ENCODE measurements at places on chromosomes 3 and 15.
A peak's percentile ranks its signal among the peaks of the same experiment; 100 is the strongest.

DNA sequence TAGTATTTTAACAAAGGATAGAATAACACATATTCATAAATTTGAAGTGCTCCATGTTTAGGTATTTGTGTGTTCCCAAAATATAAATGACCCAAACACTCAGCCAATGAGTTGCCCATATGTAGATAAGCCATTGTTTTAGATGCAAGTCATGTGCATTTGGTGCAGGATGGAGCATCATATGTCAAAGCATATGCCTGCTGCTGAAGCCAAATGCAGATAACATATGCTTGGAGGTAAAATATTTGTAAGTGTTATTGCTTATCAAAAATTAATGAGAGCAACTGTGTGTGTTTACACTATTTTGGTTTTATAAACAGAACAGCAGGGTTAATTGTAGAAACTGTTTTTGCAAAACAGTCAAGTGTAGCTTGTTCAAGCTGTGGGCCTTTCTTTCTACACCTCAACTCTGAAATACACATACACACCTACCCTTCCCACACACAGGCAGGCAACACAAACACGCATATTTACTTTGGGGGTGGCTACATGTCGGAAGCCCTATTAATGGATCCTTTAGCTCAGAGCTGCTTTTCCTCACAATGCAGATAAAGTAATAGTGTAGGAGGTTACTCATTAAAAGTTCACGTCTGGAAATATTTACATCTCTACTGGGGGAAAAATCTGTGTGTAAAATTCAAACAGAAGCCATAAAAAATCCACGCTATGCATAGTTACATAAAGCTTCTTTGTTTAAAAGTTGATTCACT lies 521.4 kb downstream of the ZNF385D start:
- no peak for DNase-seq

GRCh38 chr3:107861904-107862303 lies 228.9 kb downstream of the CD47 start:
- no peak for DNase-seq

- no peak for DNase-seq
These were observed 17.6 kb upstream of the RBP2 start for GRCh38 chr3:139493826-139494385.

- DNase-seq = no peak
These were observed 101.9 kb upstream of the SLCO3A1 start for GRCh38 chr15:91751611-91752010.

DNA sequence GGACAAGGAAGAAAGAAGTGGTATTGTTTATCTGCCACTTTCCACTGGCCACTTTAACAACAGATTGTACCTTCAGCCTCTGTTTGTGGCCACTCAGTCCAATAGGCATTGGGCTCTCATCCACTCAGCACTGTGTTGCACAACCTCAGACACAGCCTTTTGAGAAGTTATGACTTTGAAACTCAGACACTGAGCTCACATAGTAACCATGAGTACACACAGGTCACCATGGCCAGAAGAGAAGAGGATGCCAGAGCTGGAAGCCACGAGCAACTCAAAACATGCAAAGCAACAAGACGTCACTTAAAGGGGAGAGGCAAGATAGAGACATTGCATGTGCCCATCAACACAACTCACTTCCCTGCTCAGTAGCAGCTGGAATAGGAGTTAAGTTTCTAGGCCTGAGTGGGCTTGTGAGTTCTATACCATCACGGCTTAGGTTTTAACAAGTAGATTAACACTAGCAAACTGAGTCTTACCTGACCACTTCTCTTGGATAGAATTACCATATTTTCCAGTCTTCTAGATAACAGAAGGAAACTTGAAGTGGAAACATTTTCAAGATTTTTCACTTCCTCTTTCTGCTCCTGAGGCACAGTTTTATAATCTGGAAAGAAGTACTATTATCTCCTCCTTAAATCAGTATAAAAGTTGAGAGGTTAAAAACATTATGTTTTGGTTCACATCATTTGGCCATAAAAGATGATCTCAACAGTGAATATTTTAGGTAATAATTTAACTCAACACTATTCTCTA lies 103.5 kb downstream of the IMPG2 start:
- DNase-seq = no peak

GRCh38 chr15:32723171-32723948 lies 5.6 kb downstream of the GREM1 start:
- DNase-seq = no peak

DNA sequence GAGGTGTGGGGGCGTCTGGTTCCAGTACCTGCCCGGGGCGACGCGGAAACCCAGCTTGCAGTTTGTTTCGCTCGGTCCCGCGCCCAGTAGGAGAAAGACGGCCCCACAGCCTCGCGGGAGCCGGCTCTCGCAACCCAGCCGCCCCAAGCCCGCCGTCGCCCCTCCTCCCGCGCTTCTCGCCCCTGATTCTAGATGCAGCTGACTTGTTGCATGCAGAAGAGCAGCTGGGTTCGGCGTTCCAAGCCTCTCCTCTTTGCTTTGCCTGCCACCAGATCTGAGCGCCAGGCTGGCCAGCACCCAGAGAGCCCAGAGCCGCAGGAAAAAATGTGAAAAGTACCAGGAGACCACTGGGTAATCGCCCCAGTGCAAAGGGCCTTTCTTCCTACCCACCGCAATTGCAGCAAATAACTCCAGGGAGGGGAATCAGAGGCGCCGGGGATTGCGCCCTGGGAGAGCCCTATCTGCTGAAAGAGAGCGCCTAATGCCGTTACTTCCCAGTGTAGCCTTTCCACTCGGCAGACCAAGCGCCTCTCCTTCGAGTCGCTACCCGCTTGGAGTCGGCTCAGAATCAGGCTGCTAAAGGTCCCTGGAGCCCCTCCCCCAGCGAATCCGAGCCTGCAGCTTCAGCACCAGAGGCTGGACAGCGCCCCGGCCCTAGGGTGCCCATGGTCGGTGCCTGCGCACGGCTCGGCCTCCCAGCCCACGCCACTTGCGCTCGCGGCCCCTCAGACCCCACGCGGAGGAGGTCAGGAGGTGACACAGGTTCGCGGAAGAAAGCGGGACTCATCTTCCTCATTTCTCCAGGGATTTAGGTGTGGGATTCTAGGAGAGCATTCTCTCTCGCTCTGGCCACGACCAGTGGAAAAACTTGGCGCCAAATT lies 15.7 kb upstream of the AEN start:
- DNase-seq = peak; percentile 69

GRCh38 chr3:114687151-114687550 lies 393.3 kb downstream of the TIGIT start:
- DNase-seq = no peak

DNA sequence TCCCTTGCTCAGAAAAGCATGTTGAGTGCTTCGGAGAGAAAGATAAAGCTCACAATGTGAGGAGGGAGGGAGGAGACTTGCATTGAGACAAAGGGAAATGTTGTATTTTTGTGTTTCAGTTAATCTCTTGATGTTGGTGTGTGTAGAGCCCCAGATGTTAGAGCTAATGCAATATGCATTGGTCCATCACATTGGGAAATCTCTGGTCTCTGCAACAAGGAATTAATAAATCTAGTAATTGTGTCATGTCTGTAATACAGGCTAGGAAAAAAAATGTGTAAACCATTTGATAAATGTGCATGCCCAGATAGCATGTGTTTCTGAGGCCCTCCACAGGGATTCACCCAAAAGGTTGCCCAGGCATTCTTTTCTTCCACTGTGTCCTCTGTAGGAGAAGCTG lies 230.4 kb upstream of the KCNH8 start:
- no peak for DNase-seq

GRCh38 chr3:140568842-140569520 lies 108.9 kb upstream of the TRIM42 start:
- no peak for DNase-seq

DNA sequence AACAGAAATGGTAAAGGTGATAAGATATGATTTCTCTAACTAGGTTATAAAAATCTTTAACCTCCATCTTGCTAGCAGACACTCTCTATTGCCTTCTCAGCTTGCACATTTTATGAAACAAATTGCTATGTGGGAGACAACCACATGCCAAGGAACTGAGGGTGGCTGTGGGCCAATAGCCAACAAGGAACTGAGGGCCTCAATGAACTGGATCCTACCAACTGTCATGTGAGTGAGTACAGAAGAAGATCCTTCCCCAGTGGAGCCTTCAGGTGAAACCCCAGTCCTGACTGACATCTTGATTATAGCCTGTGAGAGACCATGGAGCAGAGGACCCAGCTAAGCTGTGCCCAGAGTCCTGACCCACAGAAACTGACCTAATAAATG lies 129.2 kb upstream of the LRIG1 start:
- no peak for DNase-seq

DNA sequence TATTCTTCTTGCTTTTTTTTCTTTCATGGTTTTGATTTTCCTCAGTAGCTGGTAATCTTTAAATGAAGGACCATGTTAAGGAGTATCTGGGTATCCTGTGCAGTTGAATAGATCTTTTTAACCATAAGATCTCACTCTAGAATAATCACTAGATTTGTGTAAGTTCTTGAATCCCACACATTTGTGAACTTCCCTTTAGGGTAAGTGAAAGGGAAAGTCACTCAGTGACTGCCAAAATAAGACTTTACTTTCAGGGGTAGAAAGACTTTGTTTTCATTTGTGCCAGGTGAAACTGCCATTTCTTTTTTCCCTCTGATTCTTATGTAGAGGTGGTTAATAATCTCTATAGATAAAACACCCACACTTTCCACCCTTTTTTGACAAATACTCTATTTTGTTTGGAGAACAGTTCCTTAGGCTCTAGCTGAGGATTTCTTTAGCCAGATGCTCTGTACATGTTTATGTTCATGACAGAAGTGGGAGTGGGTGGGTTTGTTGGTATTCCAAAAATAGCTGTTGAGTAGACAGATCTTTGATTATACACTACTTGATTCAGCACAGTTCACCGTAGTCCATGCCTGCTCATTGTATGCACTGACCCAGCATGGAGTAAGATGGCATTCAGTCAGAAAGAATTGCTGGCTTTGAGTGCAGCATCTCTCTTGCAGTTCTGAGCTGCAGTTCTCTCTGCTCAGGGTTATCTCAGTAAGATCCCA lies 28.5 kb downstream of the LRRC49 start:
- DNase-seq = no peak

DNA sequence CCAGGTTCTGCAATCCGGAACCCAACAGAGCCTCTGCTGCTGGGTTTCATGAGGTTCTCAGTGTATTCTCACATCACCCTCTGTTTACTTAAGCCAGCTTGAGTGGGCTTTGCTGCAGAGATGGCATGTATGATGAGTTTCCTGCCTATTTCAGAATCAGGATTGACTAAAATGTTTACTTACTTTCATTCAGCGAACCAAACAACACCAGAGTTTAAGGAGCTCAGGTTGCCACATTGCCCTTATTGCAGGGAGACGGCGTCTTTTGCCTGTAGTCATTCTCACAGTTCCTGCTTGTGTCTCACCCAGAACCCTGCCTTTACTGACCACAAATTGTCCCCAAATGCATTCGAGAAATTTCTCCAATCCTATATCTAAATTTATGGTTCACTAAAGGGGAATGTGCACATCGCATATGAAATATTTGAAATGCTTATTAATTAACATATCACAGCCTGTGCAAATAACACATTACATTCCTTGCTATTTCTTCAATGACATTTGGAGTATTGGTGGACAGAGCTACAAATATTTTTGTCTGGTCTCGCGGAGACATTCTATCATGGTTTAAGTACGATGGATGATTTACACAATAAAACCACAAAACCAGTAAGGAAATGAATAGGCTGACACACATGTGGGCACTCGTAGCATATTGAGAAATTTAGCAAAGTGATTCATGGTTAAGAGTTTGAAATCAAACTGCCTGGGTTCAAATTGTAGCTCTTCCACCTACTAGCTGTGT lies 377.2 kb upstream of the CFAP20DC start:
- DNase-seq = no peak

- DNase-seq = no peak
These were observed 64.2 kb upstream of the SLCO2A1 start for GRCh38 chr3:134093956-134094355.

DNA sequence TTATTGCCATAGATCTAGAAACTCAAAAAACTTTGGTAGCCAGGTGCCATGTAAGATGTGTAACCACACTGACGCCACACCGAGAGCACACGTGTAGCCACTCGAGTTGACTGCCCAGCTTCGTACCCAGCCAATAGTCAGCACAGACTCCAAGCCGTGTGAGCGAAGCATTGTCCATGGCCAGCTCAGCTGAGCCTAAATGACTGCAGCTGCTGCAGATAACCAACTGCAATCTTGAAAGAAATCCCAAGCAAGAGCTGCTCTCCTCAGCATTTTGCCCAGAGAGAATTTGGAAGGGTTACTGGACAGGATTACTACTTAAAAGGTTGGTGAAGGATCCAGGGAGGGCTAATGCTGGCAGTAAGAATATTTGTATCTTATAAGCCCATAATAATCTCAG lies 193.0 kb upstream of the THRB start:
- no peak for DNase-seq

- no peak for DNase-seq
These were observed 533.1 kb downstream of the TBL1XR1 start for GRCh38 chr3:176663837-176664831.

DNA sequence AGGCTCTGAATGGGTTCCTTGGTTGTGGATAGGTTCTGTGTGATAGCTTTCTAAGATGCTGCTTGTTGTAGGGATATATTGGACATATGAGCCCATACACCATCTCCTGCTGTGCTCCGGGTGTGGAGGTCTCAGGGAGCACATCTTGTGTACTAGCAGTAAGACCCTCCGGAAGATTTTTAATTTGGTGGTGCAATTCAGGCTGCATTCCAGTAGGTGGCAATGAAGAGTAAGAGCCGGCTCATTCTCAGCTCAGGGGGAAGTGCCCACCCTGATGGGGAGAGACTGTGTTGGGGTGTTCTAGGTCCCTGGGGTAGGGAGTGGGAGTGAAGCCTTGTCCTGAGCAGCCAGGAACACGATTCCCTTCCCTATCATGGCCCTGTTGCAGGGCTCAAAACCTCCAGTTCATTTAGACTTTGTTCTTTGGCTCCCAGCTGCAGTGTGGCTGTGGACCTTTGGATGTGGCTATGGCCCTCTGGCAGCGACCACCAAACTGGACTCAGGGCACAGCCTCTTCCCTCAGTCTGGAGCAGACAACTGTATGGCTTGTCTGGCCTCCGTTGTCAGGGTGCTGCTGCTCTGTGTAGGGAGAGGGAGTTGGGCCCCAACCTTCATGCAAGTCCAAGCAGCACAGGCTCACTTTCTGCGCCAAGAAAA lies 104.7 kb downstream of the UNC13C start:
- DNase-seq = peak; percentile 4

DNA sequence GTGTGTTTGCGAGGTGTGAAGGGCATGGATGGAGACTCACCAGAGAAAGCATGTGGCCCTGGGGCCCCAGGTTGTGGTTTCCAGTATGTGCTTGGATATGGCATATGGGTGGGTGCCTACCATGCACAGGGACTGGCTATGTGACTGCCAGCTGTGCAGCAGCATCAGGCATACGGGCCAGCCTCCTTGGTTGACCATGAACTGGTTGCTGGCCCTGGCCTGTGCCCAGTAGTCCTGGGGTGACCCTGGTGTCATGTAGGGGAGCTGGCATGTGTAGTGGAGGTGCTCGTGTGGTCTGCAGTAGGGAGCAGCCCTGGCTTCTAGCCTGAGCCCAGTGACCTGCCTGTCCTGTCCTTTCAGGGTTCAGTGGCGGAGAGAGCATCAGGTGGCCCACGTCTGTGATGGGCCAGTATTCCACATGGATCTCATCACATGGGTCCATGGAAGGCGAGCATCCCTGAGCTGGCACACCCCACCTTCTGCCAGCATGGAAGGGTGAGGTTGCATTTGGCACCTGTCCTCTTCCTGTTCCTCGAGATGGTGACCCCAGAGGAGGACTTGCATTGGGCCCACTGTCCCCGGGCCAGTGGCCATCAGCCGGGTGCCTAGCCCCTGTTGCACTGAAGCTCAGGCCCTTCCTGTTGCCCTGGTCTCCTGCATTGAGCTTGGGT lies 228.9 kb downstream of the SNRPN start:
- no peak for DNase-seq

- no peak for DNase-seq
These were observed 67.0 kb downstream of the CHCHD4 start for GRCh38 chr3:14057701-14058100.
